ENCODE measurements at places on chromosomes 7 and 10.

- no peak for DNase-seq
Observed at GRCh38 chr10:6476989-6477388, 103.1 kb downstream of the PRKCQ start.

GRCh38 chr7:99128076-99128950 lies 15.6 kb downstream of the SMURF1 start:
- DNase-seq: no peak

DNA sequence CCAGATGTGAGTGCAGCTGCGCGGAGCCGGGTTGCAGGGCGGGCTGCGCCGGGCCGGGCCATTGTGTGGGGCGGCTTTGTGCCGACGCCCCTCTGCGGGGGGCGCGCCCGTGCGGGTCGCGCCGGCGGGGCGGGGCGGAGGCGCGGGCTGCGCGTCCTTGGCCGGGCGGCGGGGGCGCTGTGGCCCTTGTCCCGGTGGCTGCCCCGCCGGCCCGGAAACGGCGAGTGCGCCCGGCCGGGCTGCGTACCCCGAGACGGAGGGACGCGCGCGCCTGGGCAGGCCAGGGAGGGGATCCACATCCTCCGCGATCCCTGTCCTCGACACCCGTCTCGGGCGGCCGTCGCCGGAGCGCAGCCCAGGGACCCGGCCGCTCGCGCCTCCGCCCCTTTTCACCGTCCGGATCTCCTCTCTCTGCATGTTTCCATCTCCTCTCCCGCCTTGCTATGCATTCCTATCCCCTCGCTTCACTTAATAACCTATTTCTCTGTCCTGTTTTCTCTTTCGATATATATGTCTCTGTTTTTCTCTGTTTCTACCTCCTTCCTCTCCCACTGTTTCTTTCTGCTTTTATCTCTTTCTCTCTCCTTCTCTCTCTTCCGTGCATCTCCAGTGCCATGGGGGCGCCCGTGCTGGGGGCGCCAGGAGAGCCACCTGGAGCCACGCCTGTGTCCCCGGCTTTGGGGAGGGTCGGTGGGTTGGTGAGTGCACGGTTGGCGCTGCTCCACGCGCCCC lies 765 bp downstream of the PFKFB3 start:
- DNase-seq: no peak

- no peak for DNase-seq
Observed at GRCh38 chr10:8248868-8249267, 194.4 kb downstream of the GATA3 start.

DNA sequence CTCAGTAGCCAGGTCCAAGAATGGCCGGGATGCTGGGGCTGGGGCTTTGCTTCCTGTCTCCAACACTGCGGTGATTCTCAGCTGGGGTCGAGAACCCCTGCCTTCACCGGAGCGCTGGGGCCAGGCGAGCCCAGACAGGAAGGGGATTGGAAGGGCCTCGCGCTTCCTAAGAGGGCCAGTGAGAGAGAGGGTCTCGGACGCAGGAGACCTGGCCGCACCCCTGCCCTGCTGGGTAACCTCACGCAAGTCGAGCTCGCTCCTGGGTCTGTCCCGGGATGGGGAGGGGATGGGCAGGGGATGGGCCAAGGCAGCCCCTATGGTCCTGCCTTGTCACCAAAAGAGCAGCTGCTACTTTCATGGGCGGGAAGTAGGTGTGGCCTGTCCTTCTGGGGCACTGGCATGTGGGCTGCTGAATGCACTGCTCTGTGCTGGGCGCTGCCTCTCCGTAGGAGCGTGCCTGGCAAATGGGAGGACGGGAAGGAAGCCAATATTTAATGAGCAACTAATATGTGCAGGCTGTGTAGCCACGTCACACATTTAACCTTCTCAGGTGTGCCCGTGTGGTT lies 20.0 kb downstream of the KCNK18 start:
- DNase-seq: no peak

GRCh38 chr10:6165221-6165725 lies 37.5 kb upstream of the PFKFB3 start:
- no peak for DNase-seq

GRCh38 chr10:69409968-69410367 lies 6.8 kb downstream of the TACR2 start:
- no peak for DNase-seq

- no peak for DNase-seq
Observed at GRCh38 chr7:111026343-111026742, 64.6 kb upstream of the LRRN3 start.

- no peak for DNase-seq
Observed at GRCh38 chr7:108643136-108643535, 73.5 kb downstream of the DNAJB9 start.

- DNase-seq: no peak
Observed at GRCh38 chr10:131868436-131868835, 32.4 kb upstream of the PPP2R2D start.

GRCh38 chr7:91636728-91637127 lies 243.8 kb downstream of the MTERF1 start:
- DNase-seq: no peak

DNA sequence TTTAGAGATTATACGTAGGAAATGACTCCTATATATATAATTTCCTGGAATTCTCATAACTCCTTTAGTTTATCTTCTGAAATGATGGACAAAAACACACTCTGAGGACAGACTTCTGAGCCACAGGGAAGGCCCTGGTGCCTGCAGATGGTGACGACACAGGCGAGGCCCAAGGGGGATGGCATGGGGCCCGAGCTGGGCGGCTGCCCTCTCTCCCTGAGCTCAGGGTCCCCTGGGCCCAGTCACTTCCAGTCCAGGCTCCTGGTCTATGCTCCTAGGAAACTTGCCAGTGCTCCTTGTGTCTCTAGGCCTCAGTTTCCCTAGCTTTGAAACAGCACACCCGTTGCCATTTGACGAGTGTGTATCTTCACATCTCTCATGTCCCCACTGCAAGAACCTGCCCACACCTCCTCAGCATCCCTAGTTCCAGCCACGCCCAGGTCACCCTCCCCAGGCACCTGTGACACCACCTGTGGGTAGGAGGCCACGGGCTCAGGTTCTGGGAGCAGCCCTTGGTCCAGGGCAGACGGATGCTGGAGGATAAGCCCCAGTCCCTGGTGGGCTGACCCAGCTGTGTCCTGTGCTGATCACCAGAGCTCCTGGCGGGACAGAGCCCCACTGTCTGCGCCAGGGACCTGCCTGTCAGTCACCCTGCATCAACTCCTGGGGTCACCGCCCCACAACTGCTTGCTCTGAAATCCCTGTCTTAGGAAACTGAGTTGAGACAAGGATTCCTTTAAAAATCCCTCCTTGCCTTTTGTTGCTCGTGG lies 23.4 kb upstream of the SHH start:
- DNase-seq: no peak

GRCh38 chr10:718143-718700 lies 28.8 kb upstream of the DIP2C start:
- no peak for DNase-seq

GRCh38 chr10:85642421-85643170 lies 724.0 kb downstream of the GRID1 start:
- peak; percentile 44 for DNase-seq

DNA sequence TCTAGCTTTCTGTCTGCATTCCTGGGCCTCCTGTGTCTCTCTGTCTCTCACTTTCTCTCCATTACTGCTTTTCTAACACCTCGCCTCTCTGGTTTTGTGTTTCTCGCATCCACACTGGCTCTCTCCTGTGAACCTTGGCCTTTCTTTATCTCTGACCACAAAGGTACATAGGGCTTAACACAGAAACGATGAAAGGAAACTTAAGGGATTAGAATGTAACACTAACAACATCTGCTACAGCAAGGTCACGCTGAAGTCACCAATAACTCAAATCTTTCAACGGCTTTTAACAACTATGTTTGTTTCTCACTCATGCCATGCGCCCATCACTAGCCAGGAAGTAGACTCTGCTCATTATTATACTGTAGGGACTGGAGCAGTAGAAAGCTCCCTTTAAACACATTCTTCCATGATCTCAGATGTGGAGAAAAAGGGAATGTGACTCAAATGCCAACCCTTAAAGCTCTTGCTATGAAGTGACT lies 9.3 kb upstream of the OR6V1 start:
- no peak for DNase-seq

GRCh38 chr7:101363734-101364374 lies 1.2 kb downstream of the COL26A1 start:
- no peak for DNase-seq

GRCh38 chr7:98217623-98218582 lies 6.7 kb downstream of the BHLHA15 start:
- no peak for DNase-seq

DNA sequence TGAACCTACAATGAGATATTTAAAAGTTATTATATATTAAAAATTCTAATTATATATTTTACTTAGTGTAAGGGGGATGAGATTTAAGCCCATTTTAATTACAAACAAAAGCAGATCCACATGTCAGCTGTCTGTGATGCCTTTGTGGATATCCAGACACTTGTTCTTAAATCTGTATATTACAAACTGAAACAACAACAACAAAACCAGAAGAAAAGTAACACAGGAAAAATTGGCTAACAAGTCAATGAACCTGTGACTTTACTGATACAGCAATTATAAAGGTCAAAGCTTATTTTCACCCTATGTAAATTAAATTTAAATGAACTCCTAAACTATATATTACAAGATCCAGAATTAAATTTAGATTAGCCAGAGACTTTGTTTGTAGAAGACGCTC lies 222.7 kb downstream of the CHCHD3 start:
- DNase-seq: no peak

DNA sequence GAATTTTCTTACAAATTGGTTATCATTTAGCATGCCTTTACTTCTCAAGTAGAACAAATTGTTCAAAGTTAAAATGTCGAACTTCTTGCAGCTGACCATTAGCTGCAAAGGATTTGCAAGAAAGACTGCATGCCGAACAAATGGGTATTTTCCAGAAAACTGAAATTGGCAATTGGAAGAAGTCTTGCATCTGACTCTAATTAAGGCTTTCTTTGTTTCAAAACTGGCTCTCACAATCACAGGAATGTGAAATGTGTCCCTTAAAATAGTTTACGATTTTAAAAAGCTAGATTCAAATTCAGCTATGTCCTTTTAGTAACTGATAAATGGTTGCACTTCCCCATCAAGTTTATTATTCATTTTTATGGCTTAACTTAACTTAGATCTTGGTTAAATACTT lies 207.9 kb downstream of the ARL4A start:
- peak; percentile 34 for DNase-seq

DNA sequence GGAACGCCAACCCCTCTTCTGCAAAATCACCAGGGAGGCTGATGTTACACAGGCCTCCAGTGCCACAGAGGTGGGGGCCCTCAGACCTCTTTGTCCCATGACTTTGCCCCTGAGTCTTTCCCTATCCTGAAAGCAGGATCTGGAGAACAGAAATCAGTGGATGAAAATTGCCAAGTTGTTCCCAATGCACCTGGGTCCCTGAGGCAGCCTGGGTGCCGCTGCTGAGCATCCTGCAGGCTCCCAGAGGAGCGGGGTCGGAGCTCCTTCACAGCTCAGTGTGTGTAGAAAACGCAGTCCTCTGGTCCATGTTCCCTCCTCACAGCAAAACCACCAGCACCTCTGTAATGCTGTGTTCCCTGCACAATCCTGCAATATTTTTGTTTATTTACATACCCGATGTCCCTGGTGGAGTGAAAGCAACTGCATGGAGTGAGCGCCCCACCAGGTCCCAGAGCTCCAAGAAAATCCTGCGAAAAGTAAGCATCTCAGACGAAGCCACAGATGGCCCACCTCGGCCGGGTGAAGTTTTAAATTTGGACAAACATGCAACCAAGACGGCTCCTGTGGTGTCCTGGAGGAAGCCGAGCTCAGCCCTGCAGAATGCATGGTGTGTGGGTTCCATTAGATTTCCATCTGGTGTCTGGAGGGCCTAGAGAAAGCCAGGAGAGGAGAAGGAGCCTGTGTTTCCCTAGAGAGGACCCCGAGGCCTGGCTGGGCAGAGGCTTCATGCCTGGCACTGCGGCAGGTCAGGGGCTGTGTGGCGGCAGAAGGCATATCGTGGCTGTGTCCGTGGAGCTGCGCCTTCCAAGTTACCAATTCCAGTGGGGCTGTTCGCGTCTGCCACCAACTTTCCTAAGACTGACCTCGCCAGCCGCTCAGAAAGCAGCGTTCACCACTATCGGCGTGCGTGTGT lies 235.2 kb downstream of the WDR37 start:
- no peak for DNase-seq

DNA sequence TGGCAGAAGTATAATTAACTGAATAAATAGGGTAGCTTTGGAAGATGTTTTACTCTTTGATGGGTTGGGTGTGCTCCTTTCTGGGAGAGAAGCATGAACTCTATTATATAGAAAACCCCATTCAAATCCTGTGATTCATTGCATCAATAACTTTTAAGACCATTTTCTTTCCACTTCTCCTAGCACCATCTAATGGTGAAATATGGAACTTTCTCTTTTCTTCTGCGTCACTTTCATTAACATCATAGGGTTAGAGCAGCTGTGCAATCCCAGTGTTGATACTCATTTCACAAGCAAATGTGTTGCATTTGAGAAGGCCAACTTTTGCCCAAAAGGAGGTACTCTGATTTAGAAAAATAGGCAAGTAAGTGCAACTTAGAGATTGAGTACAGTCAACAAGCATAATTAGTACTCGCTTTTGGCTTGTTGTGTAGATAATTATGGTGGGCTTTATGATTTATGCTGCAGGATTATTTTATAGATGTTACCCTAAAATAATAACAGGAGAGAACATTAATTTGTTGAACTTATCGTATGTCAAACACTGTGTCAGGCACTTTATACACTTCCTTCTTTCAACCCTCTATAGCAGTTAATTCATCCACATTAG lies 92.9 kb downstream of the CPED1 start:
- DNase-seq: peak; percentile 63

DNA sequence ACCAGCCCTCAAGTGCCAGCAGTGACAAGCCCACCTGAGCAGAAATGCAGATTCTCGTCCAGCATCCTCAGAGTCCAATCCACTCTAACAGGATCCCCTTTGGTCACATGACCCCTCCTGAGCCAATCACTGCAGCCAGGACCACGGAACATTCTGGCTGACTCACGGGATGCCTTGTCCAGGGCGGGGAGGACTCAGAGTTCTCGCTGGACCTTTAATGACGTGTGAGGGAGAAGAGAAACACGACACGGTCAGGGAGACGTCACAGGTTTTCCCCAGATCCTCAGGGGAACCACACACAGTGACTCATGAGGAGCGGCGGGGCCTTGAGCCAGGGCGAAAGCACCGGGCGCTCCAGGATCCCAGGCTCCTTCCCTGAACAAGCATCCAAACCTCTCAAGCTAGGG lies 155.7 kb downstream of the PTPRN2 start:
- no peak for DNase-seq

- no peak for DNase-seq
Observed at GRCh38 chr7:157494506-157495176, 157.8 kb downstream of the DNAJB6 start.

GRCh38 chr10:131778385-131778784 lies 122.4 kb upstream of the PPP2R2D start:
- no peak for DNase-seq
